Spinal cord (tissue), 10 donors: ENCODE measurements at places on chromosomes 1 and 21. TPM values are rescaled to one million over a fixed set of nuclear protein-coding genes. Genes with fewer than 3 reads are reported as not detected.

OPRD1 gene
- 0.93 TPM for polyA plus RNA-seq

EDARADD gene
- 2.1 TPM for polyA plus RNA-seq

APOBEC4 gene
- not detected for polyA plus RNA-seq

NBPF20 gene
- 3.4 TPM for polyA plus RNA-seq

GPR3 gene
- 3.2 TPM for polyA plus RNA-seq

CD5L gene
- 0.46 TPM for polyA plus RNA-seq

CFHR5 gene
- polyA plus RNA-seq: 0.87 TPM

DNA sequence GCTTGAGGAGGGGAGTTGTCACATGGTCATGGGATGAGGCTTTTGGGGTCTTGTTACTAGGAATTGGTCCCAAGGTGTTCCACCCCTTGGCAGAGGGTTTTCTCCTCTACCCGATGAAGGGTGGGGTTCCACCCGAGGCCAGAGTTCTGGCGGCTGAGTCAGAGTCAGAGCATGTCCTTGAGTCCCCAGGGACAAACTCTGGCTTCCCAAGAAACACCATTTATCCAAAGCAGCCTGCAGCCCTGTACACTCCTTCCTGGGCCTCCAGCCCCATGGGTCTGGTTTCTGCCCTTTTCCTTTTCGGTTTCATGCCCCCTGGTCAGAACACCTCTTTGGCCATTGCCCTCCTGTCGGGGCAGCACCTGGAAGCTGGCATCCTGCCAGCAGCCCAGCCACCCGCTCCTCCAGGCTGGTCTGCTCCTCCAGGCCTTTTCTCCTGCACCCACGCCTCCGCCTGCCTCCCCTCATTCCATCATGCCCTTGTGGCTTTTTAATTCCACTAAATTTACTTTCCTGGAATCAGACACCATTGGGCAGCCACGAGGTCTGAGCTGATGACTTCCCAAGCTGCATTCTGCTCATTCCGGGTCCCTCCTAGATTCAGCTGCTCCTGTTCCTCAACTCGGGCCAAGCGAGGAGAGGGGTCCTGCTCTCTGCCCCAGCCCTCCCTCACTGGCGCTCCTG lies 301.7 kb upstream of the VAMP3 start:
- DNase-seq: no peak

DNA sequence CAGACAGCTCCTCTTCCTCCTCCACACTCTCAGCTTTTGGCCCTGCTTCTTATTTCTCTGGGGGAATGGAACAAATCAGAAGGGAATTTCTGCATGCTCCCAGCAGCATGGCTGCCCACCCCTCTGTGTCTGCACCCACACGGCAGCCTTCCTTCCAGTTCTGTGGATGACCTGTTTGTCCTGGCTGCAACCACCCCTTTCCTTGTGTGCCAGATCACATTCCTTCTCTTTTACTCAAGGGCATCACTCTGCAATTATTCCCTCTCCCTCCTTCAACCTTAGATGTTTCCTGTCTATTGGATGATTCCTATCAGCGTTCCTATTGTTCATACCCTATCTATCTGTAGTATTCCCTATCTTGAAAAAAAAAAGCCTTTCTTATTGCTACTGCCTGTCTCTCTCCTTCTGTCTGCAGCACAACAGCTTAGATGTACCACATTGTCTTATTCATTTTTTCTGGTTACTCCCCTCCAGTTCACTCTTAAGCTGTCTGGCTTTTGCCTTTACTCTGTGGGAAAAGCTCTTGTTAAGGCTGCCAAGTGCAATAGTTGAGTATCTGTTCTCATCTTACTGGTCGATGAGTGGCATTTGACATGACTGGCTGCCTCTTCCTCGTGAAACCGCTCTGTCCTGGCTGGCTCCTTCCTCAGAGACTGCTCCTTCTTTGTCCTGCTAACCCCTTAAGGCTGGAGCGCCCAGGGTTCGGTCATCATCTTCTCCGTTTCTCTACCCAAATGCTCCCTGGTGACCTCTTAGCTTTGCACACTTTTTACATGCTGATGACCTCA lies 351.1 kb downstream of the CAMTA1 start:
- no peak for DNase-seq

- no peak for DNase-seq
Measured at GRCh38 chr1:18716112-18716784, 85.6 kb downstream of the PAX7 start.

- no peak for DNase-seq
Measured at GRCh38 chr1:48785869-48786268, 9.2 kb upstream of the BEND5 start.

- no peak for DNase-seq
Measured at GRCh38 chr1:30315185-30315960, 408.0 kb downstream of the MATN1 start.

DNA sequence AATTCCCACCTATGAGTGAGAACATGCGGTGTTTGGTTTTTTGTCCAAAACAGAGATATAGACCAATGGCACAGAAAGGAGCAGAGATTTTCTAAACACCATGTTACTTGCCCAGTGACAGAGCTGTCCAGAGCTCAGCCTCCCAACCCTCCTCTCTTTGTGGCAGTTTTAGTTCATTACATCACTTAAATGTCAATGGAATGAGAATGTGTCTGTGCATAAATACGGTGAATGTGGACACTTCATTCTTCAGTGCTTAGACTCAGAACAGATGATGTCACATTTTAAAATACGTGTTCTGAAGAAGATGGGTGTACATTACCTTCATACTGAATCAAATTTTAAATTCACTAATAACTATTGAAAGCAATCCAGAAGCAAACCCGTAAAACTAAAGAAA lies 374.9 kb downstream of the DSCAM start:
- DNase-seq: no peak

DNA sequence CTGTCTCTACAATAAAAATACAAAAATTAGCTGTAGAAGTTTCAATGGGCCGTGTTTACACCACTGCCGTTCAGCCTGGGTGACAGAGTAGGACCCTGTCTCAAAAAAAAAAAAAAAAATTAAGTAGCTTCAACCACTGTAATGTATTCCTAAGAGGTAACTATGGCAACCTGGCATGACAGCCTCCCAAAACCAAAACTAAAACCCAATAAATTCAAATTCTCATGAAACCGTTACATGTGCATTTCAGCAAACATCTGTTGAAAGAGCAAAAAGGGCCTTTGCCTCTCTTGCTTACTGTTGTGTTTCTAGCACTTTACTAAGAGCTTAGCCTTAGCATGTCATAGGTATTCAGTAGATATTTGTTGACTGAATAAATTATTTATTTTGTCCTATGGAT lies 33.5 kb downstream of the ODR4 start:
- no peak for DNase-seq

GRCh38 chr1:5456090-5456811 lies 536.0 kb downstream of the NPHP4 start:
- no peak for DNase-seq

GRCh38 chr1:197798492-197798891 lies 23.2 kb upstream of the DENND1B start:
- no peak for DNase-seq

DNA sequence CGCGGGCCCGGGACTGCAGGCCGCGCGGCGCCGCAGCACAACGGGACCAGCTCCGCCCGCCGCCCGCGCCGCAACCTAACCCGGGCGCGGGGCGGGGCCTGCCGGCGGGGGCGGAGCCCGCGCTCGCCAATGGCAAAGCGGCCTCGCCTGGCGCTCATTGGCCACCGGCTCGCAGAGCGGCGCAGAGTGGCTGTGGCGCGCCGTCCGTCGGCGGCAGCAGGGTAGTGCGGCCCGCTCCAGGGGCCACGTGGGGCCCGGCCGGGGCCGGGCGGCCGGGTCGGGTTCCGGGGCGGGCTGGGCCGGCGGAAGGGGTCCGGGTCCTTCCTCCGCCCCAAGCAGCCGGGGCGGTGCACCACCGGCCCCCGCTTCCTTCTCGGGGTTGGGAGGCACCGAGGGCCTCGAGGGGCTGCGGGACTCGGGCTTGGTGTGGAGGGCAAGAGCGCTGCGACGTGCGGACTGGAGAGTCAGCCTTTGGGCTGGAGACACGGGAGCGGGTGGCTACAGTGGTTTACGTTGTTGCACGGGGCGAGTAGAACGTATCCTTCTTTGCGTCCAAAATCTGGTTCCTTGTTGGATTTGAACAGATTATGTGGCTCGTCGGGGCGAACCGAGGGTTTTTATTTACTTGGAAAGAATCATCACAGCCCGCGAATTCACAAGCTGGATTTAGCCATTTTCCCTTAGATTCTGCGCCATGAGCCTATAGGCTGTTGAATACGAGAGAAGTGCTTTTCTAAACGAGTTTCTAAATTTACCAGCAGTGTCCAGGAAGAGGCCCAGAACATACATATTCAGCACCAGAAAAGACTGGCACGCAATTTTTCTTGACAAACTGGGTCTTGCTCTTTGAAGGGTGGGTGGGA lies at the start of gene SRM:
TSS of gene SRM (minus strand) at position 51 of the 863 bp plus-strand sequence. CDS start 75 bp downstream, outside the sequence.
- peak; percentile 75 for DNase-seq

DNA sequence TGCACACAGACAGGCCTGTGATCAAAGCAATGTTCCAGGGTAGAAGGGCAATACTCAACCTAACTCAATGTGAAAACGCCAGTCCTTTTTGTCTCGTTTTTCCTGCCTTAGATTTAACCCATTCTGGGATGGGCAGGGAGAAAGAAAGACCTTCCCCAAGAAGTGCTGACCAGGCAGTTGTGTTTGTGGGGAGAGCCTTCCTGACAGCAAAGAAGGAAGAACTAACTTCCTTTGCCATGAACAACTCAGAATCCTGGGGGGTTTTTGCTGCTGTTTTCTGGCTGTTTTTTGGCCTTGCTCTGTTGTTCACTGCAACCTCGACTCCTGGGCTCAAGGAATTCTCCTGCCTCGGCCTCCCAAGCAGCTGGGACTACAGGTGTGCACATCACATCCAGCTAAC lies 112.0 kb upstream of the RAB4A start:
- DNase-seq: no peak

DNA sequence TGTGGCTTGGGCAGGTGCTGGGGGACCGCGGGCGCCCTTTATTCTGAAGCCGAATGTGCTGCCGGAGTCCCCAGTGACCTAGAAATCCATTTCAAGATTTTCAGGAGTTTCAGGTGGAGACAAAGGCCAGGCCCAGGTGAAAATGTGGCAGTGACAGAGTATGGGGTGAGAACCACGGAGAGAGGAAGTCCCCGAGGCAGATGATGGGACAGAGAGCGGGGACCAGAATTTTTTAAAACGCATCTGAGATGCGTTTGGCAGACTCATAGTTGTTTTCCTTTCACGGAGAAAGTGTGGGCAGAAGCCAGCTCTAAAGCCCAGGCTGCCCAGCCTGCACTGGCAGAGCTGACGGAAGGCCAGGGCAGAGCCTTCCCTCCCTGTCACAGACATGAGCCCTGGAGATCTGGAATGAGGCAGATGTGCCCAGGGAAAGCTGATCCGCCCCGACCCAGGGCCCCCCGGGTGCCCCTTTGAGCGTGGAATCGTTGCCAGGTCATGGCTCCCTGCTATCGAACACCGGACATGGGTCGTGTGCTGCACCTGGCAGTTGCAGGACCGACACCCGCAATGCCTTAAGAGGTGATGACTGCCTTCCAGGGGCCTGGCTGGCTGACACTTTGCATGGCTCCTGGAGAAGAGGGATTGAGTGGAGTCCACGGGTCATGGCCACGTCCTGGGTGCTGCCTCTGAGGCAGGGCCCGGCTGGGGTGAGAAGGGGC lies 6.5 kb upstream of the SLX9 start:
- no peak for DNase-seq

GRCh38 chr1:84758476-84758875 lies 68.2 kb upstream of the SSX2IP start:
- DNase-seq: no peak

- DNase-seq: no peak
Measured at GRCh38 chr1:168553680-168554553, 10.1 kb upstream of the XCL2 start.

DNA sequence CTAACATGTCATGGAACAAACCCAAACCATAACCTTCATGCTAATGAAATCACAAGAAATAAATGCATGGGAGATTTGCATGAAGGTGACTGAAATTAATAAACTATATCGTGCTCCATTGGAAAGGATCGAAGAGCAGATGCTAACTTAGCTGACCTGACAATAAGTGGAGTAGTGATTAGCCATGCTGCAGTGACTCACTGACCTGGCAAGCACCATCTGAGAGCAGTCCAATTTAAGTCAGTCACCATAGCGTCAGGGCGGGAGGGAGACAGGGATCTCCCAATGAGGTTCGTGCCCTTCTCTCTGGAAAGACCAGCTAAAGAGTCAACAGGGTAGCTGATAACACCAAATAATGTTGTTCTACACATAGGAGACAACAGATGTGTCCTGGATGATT lies 21.5 kb downstream of the OLIG2 start:
- no peak for DNase-seq

DNA sequence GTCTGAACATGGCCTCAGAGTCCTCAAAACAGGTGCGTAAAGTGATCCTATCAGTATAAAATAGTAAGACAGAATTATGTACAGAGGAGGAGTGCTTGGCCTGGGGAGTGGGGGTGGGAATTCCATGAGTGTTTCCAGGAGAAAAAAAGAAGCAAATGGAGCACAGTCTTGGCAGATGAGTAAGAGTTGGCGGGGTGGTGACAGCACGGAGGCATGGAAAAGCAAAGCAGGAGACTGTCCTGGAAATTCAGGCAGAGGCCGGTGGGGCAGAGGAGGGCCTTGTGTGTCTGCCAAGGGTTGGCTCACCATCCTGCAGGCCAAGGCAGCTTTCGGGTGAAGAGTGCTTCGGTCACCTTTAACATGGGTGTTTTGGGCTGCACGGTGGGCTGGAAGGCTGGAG lies 63.4 kb downstream of the OPTC start:
- DNase-seq: no peak

DNA sequence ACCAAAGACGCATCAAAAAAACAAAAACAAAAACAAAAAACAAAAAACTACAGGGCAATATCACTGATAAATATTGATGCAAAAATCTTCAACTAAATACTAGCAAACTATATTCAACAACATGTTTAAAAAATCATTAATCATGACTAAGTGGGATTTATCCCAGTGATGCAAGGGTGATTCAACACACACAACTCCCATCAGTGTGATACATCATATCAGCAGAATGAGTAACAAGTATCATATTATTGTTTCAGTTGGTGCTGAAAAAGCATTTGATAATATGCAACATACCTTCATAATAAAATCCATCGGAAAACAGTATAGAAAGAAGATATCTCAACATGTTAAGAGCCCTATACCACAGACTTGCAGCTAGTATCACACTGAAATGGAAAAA lies 953.0 kb downstream of the AMY1C start:
- DNase-seq: no peak

- DNase-seq: no peak
Measured at GRCh38 chr1:202283991-202284390, 57.7 kb downstream of the UBE2T start.

DNA sequence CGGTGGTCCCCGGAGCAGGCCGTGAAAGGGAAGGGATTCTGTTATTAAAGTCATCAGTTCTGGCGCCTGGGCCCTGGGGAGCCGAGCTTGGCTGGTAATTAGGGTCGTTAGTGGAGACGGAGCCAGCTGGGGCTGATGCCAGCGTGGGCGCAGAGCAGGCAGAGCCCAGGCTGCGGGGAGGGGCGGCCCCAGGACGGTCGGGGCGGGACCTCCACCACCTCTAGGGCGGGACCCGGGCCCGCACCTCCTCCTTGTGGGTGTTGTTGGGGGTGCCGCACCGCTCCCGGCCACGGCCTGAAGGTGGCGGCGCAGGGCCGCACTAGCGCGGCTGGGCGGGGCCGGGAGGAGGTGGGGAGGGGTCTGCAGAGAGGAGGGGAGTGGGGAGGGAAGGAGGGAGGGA lies 470.6 kb downstream of the PTPRU start:
- DNase-seq: peak; percentile 91
